ENCODE measurements at places on chromosomes 1 and 21.
A peak's percentile ranks its signal among the peaks of the same experiment; 100 is the strongest.

GRCh38 chr1:203289281-203289981 is 15.9 kb upstream of the BTG2 start:
- DNase-seq, result peak; percentile 75

DNA sequence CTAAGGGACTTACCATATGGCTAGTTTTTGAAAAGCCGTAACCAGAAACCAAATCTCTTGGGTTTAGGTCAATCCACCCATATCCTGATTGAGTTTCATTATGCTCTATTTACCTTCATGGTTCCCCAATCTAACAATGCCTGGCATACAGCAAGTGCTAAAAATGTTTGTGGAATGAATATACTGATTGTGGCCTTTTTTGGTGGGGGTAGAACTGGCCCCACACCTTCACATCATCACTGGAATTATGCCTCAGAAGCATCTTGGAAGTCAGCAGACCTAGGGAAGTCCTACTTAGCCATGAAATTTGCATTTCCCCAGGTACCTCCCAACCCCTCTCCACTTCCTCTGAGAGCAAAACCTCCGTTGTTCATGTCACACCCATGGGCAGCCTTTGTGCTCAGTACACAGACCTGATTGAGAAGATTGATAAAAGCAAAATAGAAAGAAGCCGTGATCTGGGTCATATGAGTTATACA is 17.8 kb upstream of the SLAMF1 start:
- DNase-seq, result no peak

DNA sequence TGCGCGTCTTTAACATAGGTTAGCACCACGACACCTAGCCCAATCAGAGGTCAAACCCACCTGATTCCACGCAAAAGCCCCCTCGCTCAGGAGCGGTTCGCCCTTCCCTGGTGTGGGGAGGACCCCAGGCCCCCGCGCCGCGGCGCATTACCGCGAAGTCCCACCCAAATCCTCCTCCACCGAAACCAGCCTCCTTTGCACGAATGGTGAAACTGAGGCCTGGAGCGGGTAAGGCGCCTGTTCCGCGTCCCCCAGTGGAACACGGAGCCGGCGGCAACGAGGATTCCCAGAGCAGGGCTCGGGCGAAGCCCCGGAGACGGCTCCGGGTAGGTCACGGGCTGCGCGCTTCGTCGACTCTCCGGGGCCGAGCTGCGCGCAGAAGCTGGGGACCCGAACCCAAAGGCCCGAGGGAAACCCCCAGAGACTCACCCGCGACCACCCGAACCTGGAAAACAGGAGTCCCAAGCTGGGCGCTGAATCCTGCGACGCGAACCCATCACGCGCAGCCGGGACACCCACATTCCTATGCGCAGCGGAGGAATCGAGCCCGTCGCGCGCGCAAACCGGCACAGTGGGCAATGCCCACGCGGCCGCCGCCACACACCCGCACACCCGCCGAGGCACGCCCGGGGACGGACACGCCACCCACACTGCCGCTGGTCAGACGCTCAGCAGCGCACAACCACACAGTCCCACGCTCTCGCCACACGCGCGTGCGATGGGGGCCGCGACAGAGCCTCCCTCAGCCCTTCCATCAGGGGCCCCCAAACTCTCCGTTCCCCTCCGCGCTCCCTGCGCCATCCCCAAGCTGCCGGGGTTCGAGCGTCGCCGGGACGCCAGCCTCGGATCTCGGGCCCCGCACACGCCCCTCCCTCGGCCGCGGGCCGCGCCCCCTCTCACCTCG is 507 bp downstream of the GLIS1 start:
- no peak for DNase-seq

GRCh38 chr1:227685807-227686206 is 49.3 kb downstream of the JMJD4 start:
- DNase-seq, result no peak

DNA sequence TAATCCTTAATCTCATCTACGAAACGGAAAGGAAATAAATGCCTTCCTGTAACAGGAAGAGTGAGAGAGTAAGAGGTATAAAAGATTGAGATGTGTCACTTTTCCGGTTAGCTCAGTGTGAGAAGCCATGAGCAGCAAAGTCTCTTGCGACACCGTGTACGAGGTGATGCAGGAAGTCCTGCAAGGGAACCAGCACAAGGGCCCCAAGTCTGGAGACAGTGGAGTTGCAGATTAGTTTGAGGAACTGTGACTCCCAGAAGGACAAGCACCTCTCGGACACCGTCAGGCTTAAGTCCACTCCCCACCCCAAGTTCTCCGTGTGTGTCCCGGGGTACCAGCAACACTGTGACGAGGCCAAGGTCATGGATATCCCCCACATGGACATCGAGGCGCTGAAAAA is 592.3 kb upstream of the ADGRL2 start:
- DNase-seq, result no peak

DNA sequence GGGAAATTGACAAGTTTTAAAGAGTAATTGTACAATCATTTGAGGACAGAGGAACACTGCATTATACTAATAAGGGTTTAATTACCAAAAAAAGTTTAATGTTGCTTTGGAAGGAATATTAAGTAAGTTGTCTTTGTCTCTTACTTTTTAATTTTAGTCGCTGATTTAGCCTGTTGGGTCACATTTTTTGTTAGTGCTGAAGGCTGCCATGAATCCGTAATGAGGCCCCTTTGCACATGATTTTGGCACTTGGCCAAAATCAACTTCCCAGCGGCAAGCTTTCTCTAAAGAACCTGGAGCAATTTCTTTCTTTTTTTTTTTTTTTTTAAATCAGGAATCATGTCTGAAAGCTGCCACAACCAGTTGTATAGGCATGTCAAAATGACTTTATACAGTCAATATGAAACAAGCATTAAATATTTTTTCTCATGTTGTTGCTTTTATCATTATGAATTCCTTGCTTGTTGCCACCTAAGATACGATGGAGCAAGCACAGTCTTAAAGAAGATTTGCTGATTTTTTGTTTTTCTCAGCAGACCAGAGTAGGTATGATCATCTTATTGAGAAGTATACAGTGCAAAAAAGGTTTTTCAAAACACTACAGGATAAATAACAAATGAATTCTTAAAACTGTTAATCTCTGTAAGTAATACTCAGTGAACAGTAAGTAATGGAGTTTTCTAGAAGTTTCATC is 690.4 kb downstream of the USP25 start:
- no peak for DNase-seq

- DNase-seq, result no peak
These were observed 1.7 kb upstream of the C1orf116 start for GRCh38 chr1:207034208-207034607.

GRCh38 chr1:205248793-205249601 is 21.3 kb downstream of the TMCC2 start:
- no peak for DNase-seq

DNA sequence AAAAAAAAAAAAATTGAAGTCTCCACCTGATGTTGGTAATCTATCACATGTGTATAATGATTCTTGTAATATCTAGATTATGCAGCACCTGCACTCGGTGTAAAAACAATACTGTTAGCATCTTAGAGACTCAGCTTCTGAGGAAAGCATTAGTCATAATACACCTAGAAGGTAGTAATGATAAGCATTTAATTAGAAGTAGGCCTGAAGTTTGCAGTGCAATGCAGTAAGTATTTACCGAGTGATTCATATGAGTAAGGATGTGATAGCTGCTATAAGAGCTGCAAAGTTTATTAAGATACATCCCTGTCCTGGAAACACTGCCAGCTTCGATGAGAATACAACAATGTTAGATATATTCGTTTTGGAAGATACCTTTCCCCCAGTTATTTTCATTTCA is 196.4 kb downstream of the GREM2 start:
- DNase-seq, result no peak

- no peak for DNase-seq
These were observed 170.1 kb downstream of the SEC16B start for GRCh38 chr1:177799746-177800145.

- no peak for DNase-seq
These were observed 8.1 kb downstream of the FMN2 start for GRCh38 chr1:240099748-240100147.

- no peak for DNase-seq
These were observed 18.1 kb downstream of the DCAF8 start for GRCh38 chr1:160244209-160244608.

DNA sequence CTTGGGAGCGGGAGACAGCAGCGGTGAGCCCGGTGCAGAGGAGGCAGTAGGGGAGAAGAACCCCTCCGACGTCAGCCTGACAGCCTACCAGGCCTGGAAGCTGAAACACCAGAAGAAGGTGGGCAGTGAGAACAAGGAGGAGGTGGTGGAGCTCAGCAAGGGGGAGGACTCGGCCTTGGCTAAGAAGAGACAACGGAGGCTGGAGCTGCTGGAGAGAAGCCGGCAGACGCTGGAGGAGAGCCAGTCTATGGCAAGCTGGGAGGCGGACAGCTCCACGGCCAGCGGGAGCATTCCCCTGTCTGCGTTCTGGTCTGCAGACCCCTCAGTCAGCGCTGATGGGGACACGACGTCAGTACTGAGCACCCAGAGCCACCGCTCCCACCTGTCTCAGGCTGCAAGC is 32.9 kb downstream of the STYXL2 start:
- no peak for DNase-seq

GRCh38 chr1:223216074-223216473 is 73.0 kb upstream of the TLR5 start:
- DNase-seq, result no peak

- DNase-seq, result no peak
These were observed 1.2 kb downstream of the FMO5 start for GRCh38 chr1:147223740-147224615.

GRCh38 chr1:38547321-38547720 is 312.3 kb downstream of the RRAGC start:
- DNase-seq, result no peak

DNA sequence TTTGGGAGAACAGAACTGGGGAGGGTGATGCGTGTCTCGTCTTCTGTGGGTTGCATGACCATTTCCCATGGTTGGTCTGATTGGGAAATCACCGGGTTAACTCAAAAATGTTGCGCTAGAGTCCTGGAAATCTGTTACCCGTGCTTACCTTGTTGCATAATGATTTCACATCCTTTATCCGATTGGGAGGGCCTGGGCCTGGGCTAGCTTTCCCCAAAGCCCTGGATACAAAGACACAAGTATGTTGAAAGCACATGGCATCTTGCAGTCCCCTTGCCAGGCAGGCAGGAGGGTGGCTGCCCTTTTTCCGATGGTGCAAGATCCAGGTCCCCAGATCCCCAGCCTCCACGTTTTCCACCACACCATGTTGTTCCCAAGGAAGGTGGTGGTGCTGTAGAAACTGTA is 582 bp downstream of the TRPM2 start:
- no peak for DNase-seq

GRCh38 chr1:248596615-248597014 is 885 bp downstream of the OR2T10 start:
- no peak for DNase-seq

GRCh38 chr21:36584980-36585940 is 105.3 kb upstream of the CLDN14 start:
- no peak for DNase-seq

DNA sequence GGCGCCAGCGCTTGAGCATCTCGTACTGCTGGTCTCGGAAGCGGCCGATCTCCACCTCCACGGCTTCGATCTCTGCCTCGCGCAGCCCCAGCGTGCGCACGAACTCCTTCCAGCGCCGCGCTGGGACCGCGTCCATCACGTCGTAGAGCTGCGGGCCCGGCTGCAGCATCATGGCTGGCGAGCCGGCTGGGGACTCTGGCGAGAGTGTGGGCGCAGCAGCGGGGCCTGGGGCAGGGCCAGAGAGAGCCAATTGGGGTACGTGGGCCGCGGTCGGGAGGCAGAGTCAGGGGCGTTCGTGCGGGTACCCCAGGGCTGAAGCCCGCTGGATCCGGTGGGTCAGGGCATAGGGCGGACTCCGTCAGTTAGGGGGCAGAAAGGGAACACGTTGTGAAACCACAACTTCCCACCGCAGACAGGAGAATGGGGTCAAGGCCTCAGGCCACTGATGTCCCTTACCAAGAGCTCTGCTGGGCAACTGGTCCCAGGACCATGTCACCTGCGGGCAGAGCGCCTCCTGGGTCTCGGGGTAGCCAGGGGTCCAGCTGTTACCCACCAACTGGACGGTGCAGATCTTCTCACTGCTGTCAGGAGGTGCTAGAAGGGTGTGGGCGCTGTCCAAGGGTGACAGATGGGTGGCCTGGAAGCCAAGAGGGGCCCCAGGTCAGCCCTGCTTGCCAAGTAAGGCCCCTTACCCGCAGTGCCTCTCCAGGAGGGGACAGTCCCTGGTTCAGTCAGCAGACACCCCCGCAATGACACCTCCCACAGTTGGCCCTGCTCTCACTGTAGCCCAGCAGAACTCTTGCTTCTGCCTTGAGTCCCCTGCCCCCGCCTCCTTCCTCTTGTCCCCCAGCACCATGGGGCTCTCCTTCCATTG is 4.2 kb downstream of the TNFRSF25 start:
- no peak for DNase-seq

Measured in stimulated activated CD8-positive, alpha-beta memory T cell treated with anti-CD3 and anti-CD28 coated beads, Interleukin-4, amount 100 ng/mL, for 4 hours (primary cell).